DMS53 (cell line): ENCODE measurements at places on chromosomes 6 and 20.
A peak's percentile ranks its signal among the peaks of the same experiment; 100 is the strongest.

DNA sequence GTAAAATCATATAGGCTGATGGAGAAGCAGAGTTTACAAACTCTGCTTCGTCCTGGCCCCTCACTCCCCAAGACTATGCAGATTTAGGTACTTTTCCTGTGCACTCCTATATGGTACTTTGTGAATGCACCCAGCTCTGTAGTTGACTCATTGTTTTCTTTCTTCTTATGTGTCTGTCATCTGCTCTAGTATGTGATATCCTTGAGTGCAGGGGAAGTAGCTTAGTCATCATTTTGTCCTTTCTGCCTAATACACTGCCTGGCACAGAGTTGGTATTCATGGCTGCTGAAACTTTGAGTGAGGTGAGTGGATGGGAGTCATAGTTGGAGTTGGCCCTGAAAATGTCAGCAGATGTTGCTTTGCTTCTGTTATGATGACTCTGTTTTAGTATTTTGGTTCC lies 222.6 kb downstream of the RNF144B start:
- peak; percentile 20 for DNase-seq

DNA sequence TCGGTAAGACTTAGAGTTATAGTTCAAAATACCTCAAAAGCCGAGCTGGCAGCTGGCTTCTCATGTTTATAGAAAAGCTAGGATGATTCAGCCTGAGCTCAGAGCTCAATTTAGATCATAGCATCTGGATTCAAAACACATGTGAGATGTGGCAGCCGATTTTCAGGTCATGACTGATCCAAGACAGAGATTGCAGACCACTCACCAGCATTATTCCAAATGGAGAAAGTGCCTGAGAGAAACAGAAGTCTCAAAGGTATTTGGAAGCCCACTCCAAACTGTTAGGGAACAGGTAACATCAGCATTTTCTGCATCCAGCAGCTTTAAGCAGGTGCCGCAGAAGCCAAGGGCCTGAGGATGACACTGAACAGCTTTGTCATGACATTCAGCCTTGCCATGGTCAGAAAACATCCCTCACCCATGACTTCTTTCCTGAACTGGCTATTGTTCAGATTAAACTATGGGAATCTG lies 102.2 kb downstream of the BACH2 start:
- peak; percentile 43 for DNase-seq

DNA sequence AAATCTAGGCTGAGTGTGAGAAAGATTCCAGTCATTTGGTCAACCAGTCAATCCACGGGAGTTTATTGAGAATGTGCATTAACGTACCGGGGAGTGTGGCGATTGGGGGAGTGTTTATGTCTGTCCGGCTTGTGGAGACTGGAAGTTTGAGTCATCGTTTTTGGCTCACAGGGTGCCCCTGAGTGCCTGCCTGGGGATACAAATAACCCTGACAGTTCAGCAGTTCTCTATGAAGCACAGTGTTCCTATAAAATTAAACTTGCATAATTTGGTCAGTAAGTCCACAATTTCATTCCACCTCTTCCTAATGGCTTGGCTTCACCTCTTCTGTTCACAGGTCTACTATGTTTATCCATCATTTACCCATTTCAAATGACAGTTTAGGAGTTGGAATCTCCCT lies 72.6 kb upstream of the PLEKHG1 start:
- DNase-seq: no peak

DNA sequence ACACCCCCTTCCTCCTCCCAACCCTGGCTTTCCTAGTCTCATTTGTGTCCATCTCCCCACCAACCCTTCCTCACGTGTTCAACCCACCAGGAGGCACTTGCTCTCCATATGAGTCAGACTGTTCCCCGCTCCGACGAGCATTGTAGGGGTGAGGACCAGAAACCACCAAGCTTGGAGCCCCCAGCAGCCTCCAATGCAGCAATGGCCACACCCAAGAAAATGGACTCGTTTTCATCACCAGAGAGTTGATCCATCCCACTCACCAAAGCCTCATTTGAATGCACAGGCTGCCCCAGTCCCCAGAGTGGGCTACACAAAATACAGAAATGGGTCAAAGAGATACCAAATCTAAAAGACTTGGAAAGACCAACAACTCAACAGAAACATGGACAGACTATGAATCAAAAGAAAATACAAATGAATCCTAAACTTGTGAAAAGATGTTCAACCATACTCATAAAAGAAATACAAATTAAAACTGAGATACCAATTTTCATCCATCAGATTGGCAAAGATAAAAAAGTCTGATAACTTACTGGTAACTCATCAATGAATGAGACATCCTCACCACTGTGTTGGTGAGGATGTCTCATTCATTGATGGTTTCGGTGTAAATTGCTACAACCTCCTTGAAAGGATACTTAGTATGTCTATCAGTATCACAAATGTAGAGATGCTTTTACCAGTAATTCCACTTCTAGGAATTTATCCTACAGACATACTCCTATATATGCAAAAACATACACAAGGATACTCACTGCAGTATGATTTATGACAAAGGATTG lies 68.1 kb downstream of the TRERF1 start:
- no peak for DNase-seq

- no peak for DNase-seq
Observed at GRCh38 chr6:145244349-145245100, 490.8 kb downstream of the EPM2A start.

- DNase-seq: no peak
Observed at GRCh38 chr6:126540161-126540560, 200.2 kb downstream of the CENPW start.

- no peak for DNase-seq
Observed at GRCh38 chr20:38178581-38178980, 13.5 kb upstream of the TGM2 start.

- peak; percentile 91 for DNase-seq
Observed at GRCh38 chr20:37901654-37902503, 1.0 kb upstream of the VSTM2L start.
